ENCODE measurements at places on chromosomes 3 and 15. TPM values are rescaled to one million over a fixed set of nuclear protein-coding genes. Genes with fewer than 3 reads are reported as not detected.

Gene SPATA12
- total RNA-seq: not detected

Gene SNTN
- not detected for total RNA-seq

Gene UCN2
- not detected for total RNA-seq

Gene TWF2
- 88.3 TPM for total RNA-seq

Gene ILDR1
- not detected for total RNA-seq

Gene NFKBIZ
- 717 TPM for total RNA-seq

Gene KCNH8
- 0.26 TPM for total RNA-seq

Gene CHRNB4
- total RNA-seq: not detected

Gene CGNL1
- total RNA-seq: not detected

Gene LRTM1
- total RNA-seq: not detected

Gene GOLGA6B
- not detected for total RNA-seq

Gene IFT57
- 36.7 TPM for total RNA-seq

Gene IGSF10
- total RNA-seq: not detected

Gene AP3B2
- total RNA-seq: 0.76 TPM

Gene LDHAL6B
- total RNA-seq: not detected

Gene GOLGA8T
- 0.82 TPM for total RNA-seq

Gene RARRES1
- total RNA-seq: not detected

Data from T-cell (primary cell).